ENCODE measurements at places on chromosomes 1 and 21.

- DNase-seq, result no peak
Observed at GRCh38 chr1:173249349-173249748, 42.2 kb upstream of the TNFSF4 start.

GRCh38 chr1:222583079-222583478 is 6.7 kb downstream of the TAF1A start:
- DNase-seq, result peak; percentile 15

GRCh38 chr1:19210772-19211549 is 895 bp upstream of the UBR4 start:
- DNase-seq, result no peak

DNA sequence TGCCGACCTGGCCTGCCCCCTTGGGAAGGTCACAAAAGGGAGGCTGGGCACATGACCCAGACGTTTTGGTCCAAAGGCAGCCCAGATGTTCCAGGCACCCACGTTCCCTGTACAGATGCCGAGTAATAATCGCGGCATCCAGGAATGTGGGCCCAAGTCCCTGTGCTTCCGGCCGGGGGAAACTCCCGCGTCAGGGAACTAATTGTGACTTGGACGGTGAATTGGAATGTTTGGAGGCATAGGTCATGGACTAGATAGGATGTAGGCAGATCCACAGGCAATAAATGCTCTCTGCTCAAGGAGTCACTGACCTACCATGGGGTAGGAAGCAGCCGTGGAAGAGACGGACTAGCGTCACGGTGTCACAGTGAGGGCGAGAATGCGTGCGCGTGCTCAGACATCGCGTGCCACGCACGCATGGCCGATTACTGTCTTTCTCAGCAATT is 178.4 kb downstream of the DUSP10 start:
- no peak for DNase-seq

GRCh38 chr1:111404588-111404987 is 22.9 kb downstream of the OVGP1 start:
- no peak for DNase-seq

DNA sequence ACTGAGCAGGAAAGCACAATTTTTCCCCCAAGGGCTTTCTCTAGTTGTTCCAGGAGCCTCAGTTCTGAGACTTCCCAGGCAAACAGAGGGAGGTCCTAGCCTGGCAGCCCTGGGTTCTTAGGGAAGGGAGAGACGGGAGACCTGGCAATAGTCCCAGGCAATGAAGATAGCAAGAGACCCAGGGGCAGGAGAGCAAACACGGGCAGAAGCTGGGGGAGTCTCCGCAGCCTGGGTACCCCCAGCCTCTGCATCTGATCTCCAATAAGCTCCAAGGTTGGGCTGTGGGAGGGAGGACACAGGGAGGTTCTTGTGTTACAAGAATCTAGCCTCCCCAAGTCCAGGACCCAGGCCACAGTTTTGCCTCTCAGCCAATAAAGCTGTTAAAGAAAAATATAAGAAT is 2.4 kb downstream of the BLACAT1 start:
- DNase-seq, result no peak

GRCh38 chr1:210776712-210777111 is 357.2 kb downstream of the KCNH1 start:
- no peak for DNase-seq

DNA sequence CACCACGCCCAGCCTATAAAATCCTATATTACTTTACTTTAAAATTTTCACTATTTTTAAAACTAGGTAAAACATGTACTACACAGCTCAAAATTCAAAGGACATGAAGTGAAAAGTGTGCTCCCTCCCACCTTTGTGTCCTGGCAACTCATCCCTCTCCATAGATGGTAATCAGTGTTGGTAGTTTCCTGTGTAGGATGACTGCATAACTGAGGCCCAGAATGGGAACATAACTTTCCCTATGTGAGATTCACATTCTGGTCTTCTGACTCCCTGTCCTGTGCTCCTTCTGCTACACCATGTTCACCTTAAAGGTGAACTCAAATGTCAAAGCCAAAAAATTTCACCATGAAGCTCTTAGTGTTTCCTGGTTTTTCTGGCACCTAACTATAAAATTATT is 39.3 kb downstream of the XKR8 start:
- DNase-seq, result no peak

GRCh38 chr1:165342168-165342567 is 14.3 kb downstream of the LMX1A start:
- DNase-seq, result no peak

DNA sequence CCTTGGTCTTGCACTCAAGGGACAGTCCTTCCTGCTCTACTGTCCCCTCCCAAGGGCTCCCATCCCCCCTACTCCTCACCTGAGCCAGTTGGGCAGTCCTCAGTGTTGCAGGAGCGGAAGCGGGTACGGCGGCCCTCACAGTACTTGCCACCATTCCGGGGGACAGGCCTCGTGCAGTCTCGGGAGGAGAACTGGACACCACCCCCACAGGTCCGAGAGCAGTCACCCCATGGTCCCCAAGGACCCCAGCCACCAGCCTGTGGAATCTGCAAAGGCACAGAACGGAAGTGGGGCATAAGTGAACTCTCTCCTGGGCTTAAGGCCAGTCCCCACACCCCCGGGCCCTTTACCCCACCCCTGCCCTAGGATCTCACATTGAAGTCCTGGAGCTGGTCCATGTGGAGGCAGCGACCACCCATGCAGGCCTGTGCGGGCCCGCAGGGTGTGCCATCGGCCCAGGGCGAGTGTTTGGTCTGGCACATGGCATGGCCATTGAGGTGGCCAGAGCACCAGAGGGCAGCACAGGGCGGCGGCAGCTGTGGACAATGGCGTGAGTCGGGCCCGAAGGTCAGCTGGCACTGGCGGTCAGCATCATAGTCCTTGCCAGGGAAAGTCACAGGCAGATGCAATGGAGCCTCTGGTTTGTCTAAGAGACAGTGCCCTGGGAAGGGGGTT is 5.2 kb downstream of the ADAMTS4 start:
- DNase-seq, result no peak

GRCh38 chr1:245875581-245876261 is 631.4 kb downstream of the SMYD3 start:
- no peak for DNase-seq

DNA sequence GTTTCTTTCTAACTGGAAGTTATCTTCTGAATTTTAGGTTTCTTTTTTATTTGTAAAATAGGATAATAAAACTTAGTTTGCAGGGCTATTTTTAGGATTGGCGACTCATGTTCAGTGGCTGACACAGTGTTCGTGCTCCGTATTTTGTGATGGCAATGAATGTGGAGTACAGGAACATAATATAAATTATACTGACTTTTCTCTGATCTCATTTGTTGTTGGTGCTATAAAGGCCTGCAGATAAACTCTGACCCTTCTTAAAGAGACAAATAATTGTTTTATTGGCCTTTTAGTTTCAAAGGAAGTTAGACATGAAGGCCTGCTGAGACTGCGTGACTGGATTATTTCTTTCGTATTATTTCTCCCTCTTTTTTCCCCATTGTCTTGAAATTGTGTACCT is 339.6 kb downstream of the PDE4B start:
- DNase-seq, result no peak

DNA sequence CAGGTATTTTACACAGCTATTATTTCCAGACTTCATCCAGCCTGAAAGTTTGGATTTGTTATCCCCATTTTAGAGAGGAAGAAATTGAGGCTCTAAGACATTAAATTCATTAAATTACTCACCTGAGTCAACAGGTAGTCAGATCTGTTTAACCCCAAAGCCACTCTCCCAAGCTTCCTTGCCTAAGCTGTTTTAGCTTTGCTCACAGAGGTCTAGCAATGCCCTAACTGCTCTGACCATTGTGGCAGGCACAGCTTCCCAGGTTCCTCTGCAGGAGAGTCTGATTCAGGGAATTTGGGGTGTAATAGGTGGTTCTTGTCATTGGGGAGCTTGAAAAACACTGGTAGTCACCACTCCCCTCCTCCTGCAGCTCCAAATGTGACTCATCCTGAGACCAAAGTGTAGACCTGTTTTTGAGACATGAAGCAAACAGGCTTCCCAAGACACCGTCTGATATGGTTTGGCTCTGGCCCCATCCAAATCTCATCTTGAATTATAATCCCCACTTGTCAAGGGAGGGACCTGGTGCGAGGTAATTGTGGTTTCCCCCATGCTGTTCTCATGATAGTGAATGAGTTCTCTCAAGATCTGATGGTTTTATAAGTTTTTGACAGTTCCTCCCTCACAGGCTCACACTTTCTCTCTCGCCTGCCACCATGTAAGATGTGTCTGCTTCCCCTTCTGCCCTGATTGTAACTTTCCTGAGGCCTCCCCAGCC is 142.8 kb upstream of the DNAH14 start:
- DNase-seq, result no peak

DNA sequence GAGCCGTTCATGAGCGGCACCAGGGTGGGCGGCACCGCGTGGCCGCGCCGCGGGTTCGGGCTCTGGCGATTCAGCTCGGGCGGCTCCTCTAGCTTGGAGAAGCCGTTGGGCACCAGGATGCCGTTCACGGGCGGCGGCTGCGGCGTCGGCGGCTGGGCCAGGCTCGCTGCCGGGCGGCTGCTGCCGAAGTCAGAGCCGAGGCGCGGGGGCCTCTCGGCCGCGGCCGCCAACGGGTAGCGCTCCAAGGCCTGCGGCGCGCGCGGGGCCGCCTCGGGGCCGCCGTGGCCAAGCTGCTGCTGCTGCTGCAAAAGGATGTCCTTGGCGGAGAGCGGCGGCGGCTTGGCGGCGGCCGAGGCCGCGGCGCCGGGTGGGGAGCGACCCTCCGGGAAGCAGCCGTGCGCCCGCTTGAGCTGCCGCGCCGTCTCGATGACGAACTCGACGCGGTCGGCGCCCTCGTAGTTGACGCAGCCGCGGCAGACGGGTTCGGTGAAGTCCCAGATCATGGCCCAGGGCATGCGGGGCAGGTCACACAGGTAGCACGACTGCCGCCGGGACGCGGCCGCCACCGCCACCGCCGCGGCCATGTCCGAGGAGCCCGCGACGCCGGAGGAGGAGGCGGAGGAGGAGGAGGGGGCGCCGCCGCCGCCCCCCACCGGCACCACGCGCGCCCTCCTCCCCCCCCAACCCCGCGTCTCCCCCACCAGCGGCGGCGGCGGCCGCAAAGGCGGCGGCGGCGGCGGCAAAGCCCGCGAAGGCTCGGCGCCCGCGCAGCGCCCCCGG is 877 bp downstream of the IRF2BP2 start:
- peak; percentile 73 for DNase-seq

- DNase-seq, result no peak
Observed at GRCh38 chr1:155171836-155172731, 1.0 kb downstream of the KRTCAP2 start.

DNA sequence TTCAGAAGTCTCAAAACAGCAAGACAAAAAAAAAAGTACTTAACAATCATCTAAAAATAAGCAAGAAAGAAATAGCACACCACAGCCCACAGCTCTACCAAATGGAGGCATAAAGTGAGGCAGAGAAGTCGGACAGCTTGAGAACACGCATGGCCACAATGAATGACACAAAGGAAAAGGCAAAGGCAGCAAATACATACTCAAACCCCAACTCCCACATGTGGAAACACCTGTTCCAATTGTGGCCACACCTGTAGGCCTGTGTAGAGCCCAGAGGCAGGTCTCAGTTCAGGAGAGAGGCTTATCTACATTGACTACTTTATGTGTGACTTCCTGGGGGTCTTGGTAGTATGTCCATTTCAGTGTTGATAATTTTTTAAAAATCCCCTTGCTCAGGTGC is 543.5 kb downstream of the LMO4 start:
- no peak for DNase-seq

- no peak for DNase-seq
Observed at GRCh38 chr1:158272681-158273080, 17.0 kb upstream of the CD1C start.

GRCh38 chr1:239909898-239910297 is 181.8 kb upstream of the FMN2 start:
- DNase-seq, result no peak

GRCh38 chr21:34536820-34537219 is 24.8 kb upstream of the KCNE1 start:
- DNase-seq, result no peak

DNA sequence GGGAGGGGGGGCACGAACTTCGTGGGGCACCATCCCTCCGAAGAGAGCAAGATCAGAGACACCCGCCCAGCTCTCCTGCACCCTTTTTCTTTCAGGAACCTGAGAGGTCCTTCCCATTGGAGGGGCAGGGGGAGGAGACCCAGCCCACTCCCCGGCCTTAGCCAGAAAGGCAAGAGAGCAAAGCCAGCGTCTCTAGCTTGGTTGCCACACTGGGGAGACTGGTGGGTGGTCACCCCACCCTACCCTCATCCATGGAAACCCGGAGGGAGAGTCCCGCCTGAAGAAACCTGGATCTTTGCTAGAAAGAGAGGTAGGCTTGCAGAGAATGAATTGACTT is 246 bp downstream of the ATP2B4 start:
- DNase-seq, result no peak

GRCh38 chr1:198584163-198584562 is 43.7 kb upstream of the ATP6V1G3 start:
- DNase-seq, result no peak

- DNase-seq, result no peak
Observed at GRCh38 chr21:46202592-46203202, 18.4 kb upstream of the SPATC1L start.

DNA sequence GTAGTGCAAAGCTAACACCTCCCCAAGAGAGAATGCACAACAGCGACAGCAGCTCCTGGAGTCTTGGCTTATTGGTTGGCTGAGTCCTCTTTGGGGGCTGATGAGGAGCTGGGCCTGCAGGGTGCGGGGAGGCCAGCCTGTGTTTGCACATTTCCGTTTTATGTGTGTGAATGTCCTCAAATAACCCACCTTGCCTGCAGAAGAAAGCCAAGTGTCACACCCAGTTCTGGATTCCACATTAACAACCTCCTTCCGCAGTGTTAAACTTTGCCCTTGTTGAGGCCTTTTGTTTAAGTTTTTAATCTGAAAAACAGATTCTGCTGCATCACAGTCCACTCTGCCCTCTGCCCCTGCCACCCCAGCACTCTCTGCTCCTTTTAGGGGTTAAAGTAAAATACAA is 274.5 kb downstream of the TM2D1 start:
- DNase-seq, result no peak

GRCh38 chr1:230820568-230820967 is 47.8 kb downstream of the C1orf198 start:
- DNase-seq, result no peak

- DNase-seq, result no peak
Observed at GRCh38 chr21:42836767-42837301, 42.5 kb downstream of the WDR4 start.

DNA sequence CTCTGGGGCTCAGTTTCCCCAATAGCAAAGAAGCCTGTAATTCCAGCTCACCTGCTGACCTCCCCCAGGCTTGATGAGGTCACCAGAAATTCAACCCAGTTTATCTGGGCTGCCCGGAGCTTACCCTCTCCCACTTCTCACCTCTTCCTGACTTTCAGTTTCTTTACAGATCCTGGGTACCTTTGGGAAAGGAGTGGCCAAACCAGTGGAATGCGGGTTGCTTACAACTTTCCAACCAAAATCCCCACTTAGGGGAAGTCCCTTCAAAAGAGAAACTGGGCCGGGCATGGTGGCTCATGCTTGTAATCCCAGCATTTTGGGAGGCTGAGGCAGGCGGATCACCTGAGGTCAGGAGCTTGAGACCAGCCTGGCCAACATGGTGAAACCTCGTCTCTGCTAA is 5.9 kb upstream of the MARCKSL1 start:
- no peak for DNase-seq

DNA sequence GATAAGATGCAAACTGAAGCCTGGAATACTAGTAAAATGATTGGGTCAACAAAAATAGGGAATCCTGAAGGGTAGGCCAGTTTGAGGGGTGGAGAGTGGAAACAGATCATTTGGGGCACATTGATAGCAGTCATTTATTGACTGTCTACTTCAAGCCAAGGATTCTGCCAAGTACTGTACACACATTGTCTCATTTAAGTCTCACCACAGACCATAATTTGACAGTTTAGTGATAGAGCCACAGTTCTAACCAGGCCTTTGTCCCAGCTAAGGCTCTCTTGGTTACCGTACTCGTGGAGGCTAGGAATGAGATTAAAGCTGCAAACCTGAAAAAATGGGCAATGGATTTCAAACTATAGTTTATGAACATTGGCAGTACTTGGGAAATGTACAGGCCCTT is 11.2 kb downstream of the RBM15 start:
- DNase-seq, result no peak
